ENCODE measurements at places on chromosomes 6 and 20.

DNA sequence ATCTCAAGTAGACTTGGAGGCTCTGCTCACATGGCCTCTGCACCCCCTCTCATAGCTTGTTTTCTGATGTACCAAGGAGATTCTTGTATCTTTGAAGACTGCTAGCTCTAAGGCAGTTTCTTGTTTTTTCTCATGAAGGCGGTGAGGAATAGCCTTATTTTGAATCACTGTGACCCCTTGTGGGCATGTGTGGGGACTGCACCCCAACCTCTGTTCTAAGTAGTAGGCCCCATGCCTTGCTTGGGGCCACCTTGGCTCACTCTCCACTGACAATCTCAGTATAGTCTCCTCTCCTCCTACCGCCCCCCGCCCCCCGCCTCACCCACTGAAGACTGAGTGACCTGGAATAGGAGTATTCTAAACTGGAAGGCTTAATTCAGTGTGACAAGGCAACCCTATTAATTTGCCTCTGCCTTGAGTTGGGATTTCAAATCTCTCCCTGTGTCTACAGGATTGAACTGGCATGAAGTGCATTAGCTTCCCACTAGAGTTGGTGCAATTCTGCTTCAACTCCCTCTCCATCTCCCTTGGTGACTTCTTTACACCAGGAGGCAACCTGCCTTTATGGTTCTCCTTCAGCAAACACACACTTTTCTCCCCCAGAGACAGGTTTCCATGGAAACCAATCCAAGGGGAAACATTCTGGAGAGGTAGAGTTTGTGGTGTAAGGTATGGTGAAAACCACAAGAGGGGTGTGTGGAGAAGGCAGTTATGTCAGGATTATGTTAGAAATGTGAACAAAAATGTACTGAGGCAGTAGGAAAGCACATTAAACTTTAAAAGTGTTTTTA lies 75.4 kb upstream of the ECI2 start:
- DNase-seq, result peak; percentile 9

GRCh38 chr20:47318027-47318585 lies 38.4 kb downstream of the ZMYND8 start:
- no peak for DNase-seq

DNA sequence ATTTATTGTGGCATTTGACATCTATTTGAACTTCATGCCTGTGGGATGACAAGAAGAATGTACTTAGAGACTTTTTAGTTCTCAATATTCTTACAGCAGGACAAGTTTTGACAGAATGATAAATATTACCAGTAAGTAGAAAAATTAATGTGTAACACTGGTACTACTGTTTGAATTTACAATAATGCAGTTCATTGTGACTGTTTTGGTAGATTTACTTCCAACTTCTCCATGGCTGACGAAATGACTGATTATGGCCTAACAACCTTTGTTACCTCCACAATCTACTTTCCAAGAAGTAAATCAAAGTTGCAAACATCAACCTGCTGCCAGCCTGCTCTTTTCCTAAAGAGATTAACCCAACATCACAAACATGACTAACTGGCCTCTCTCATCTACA lies 38.5 kb downstream of the PAK5 start:
- DNase-seq, result no peak

- DNase-seq, result peak; percentile 26
Observed at GRCh38 chr6:75377386-75377785, 92.8 kb upstream of the TMEM30A start.

GRCh38 chr20:10468340-10468845 lies 33.3 kb downstream of the SLX4IP start:
- no peak for DNase-seq

DNA sequence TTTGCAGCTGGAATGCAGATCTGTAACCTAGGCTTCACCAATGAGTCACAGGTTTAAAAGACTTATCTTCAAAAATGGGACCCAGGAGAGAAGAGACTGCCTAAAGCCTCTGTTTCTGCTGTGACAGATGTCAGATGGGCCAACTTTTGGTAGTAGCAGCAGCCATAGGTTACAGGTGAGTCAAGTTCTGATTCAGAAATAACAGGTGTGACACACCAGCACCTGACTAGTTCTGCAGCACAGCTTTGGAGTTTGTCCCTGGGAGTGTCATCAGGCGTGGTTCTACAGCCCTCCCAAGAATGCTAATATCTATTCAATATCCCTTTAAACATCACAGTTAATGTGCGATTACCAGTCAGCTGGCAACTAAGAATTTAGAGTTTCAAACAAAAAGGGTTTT lies 121.9 kb upstream of the BTN3A2 start:
- DNase-seq, result no peak

- DNase-seq, result no peak
Observed at GRCh38 chr6:88730611-88731011, 232.8 kb downstream of the RNGTT start.

DNA sequence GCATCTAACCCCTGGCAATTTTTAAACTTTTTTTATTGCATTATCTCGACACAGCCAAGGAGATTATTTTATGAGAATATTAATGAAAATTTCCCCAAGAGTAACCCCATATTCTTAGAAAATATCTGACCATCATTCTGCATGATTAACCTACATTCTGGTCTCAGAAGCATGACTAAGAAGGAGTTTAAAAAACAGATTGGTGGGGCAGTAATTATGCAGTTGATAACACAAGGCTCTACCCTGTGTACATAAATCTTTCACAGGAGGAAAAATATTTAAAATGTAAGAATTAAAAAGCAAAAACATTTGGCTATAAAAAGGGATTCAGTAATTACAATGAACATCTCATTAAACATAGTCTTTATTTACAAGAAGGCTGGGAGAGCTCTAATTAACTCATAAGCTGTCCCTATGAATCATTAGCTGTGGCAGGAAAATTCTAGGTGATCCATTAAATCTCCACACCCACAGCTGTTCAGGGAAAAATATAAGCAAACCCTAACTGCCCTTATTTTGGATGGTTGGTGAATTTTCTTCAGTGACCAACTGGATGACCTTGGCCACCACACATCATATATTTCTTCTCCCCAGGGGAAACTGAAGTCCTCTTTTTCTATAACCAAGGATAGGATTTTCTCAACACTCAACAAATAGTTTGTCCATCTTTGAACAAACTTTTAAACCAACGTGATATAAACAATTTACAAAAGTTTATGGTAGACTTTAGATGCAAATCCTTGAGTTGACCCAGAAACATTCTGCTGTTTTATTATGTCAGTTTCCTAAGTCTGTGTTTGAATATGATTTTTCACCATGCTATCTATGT lies 59.5 kb downstream of the PDE7B start:
- DNase-seq, result no peak

- DNase-seq, result no peak
Observed at GRCh38 chr6:139016337-139017213, 12.0 kb upstream of the ABRACL start.
